ENCODE measurements at places on chromosomes 4 and X.

DNA sequence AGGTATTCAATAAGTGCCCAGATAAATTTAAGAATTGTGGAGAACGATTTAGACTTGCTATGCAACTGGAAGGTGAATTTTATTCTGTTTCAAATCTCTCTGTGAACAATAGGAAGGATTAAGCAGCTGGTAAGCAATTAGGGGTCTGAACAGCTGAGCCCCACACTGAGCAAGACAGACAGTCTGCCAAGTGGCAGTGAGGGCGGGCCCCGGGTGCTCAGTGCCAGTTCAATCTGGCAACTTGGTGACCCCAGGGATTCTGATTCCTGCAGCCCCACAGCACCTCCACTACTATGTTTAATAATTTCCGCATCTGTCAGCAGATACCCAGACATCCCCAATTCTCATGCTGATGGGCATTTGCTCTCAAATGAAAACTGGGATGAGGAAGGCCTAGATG lies 317.3 kb downstream of the PPP1R2C start:
- no peak for DNase-seq

- DNase-seq: no peak
Measured at GRCh38 chr4:153943738-153944415, 155.0 kb upstream of the SFRP2 start.

DNA sequence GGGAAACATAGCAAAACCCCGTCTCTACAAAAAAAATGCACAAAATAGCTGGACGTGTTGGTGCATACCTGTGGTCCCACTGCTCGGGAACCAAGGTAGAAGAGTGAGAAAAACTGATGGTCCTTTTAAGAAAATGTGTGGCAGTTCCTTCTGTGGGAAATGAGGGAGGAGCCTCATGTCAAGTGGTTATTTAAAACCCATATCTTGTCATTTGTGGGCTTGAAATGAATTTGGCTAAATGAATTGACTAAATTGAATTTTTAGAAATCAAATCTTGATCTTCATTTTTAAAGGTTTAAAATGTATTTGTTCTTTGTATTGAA lies 16.2 kb upstream of the LAMP2 start:
- DNase-seq: no peak

DNA sequence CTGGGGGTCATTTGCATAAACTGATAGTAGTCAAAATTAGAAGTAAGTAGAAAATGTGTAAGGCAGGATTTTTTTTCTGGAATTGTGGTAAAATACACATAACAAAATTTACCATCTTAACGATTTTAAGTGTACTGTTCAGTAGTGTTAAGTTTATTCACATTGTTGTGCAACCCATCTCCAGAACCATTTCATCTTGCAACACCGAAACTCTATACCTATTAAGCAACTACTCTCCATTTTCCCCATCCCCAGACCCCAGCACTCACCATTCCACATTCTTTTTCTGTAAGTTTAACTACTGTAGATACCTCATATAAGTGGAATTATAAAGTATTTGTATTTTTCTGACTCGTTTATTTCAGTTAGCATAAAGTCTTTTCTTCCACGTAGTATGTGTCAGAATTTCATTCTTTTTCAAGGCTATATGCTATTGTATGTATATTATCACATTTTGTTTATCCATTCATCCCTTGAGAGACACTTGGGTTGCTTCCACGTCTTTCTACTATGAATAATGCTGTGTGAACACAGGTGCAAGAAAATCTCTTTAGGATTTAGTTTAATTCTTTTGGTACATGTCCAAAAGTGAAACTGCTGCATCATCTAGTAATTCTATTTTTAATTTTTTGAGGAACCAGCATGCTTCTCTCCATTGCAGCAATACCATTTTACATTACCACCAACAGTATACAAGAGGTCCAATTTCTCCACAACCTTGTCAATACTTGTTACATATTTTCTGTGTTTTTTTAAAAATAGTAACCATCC lies 39.1 kb upstream of the NSUN7 start:
- DNase-seq: no peak

DNA sequence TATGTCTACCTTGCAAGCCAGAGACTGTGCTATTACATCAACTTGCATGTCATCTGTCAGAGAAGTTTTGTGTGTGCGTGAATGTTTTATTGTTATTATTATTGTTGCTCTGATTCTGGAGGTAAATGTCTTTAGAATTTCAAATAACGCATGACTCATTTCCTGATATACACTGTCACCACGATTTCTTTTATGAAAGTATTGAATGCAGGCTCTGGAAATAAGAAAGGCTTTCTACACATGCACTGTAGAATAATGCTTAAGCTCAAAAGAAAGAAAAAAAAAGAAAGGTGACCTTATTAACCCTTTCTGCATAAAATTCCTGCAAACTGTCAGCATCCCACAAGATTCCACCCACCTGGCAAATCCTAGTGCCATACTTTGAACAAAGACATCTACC lies 632.9 kb downstream of the ZNF674 start:
- peak; percentile 7 for DNase-seq

GRCh38 chr4:148097801-148098200 lies 344.4 kb downstream of the NR3C2 start:
- no peak for DNase-seq

DNA sequence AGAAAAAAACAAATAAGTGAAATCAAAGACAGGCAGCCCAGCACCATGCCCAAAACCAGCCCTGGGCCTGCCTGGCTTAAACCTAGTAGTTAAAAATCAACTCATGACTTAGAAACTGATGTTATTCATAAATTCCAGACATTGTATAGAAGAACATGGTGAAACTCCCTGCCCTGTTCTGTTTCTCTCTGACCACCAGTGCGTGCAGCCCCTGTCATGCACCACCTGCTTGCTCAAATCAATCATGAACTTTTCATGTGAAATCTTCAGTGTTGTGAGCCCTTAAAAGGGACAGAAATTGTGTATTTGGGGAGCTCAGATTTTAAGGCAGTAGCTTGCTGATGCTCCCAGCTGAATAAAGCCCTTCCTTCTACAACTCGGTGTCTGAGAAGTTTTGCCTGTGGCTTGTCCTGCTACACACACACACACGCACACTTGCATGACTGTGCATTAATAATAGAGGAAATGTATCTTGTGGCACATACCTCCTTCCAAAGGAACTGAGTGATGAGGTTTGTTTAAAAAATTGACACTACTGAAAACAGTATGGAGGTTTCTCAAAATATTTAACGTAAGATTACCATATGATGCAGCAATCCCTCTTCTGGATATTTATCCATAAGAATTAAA lies 39.2 kb upstream of the UGT2B7 start:
- no peak for DNase-seq

DNA sequence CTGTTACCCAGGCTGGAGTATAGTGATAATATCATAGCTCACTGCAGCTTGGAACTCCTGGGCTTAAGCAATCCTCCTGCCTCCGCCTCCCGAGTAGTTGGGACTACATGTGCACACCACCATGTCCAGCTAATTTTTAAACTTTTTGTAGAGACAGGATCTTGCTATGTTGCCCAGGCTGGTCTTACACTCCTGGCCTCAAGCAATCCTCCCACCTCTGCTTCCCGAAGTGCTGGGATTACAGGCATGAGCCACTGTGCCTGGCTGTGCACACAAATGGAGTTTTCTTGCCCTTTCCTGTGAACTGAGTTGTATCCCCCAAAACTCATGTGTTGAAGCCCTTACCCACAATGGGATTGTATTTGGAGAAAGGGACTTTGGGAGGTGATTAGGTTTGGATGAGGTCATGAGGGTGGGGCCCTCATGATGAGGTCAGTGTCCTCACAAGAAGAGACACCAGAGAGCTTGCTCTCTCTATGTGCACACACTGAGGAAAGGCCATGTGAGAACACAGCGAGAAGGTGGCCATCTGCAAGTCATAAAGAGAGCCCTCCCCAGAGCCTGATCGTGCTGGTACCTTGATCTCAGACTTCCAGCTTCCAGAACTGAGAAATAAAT lies 40.1 kb downstream of the DDX3X start:
- no peak for DNase-seq

DNA sequence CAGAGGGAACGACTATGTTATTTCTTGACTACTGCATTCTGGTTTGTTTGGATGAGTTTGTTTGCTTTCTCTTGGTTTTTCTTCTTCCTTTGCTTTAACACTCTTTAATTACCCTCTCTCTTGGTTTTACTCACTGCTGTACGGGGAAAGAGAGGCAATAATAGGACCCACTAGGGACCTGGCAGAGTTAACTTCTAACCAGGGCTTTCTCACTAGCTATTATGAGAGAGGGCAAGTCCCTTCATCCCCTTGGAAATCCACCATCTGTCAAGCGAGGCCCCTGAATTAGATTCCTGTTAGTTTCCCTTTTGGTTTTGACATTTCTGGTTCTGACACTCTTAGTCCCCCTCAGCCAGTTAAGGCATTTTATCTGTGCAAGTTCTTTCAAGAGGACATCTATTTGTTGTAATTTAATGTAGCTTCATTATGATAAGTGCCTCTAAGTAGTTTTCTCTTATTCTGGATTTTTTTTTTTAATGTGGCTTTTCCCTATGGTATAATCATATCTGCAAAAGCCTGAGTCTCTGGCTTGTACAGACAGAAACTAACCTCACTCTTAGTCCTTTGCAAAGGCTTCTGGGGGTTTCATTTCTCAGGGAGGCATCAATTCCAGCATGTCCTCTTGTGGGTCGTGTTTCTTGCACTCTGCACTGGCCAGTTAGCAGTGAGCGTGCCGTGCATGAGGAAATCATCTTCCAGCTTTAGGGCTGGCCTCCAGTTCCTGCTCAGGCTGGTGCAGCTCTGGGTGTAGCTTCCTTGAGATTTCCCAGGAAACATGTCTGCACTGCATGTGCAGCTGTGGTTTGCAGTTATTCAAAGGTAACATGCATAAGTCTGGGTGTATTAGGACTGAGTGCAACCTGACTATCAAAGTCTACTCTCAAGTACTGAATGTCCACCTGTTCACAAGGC lies 221.3 kb downstream of the STIM2 start:
- no peak for DNase-seq

- DNase-seq: no peak
Measured at GRCh38 chr4:182449186-182449929, 206.2 kb downstream of the TENM3 start.

DNA sequence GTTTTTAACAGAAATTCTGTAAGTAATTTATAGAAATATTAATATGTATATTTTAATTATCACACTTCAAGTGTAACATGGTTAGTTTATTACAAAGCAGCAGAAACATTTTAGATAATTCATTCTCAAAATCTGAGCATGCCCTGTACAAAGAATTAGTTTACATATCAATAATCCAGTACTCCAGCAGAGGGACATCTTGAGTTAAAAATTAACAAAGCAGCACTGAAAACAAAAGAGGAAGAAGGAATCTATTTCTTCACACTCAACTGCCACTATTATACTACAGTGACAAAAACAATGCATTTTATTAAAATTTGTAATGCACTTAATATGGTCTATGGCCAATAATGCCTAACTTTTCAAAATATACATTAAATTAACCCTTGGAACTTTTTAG lies 179.1 kb upstream of the KLHL4 start:
- peak; percentile 36 for DNase-seq

- DNase-seq: peak; percentile 52
Measured at GRCh38 chr4:153573881-153574802, 108.0 kb downstream of the TMEM131L start.

Data from kidney capillary endothelial cell (primary cell).